Stimulated activated naive CD4-positive, alpha-beta T cell (primary cell): ENCODE measurements at places on chromosomes 16 and 17.

GRCh38 chr16:68131813-68132706, 46.9 kb downstream of the NFATC3 start:
- peak; percentile 27 for DNase-seq

DNA sequence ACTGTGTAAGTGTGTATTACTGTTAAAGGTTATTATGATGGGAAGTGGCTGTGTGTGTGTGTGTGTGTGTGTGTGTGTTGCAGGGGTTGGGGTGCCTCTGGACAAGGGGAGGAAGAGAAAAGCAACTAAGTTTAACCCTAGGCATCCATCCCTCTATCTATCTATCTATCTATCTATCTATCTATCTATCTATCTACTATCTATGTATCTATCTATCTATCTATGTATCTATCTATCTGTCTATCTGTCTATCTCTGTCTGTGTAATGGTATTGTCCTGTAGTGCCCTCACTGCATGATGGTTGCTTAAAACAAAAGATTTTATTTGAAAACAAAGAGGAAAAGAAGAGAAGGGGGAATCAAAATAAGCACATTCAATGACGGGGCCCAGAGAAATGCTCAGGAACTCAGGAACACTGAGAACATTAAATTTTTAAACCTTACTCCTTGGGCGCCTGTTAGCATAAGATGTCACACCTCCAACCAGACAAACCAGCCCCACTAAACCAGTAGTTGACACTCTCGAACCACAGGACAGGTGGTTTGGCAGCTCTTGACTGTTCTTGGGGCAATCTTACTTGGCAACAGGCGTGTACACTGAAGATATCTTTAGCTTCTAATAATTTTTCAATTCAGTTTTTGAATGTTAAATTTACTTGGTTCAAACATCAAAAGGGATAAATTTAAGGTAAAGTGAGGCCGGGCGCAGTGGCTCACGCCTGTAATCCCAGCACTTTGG, 5.1 kb upstream of the RPL26 start:
- no peak for DNase-seq

GRCh38 chr16:58048494-58049231, 23.1 kb downstream of the MMP15 start:
- no peak for DNase-seq

DNA sequence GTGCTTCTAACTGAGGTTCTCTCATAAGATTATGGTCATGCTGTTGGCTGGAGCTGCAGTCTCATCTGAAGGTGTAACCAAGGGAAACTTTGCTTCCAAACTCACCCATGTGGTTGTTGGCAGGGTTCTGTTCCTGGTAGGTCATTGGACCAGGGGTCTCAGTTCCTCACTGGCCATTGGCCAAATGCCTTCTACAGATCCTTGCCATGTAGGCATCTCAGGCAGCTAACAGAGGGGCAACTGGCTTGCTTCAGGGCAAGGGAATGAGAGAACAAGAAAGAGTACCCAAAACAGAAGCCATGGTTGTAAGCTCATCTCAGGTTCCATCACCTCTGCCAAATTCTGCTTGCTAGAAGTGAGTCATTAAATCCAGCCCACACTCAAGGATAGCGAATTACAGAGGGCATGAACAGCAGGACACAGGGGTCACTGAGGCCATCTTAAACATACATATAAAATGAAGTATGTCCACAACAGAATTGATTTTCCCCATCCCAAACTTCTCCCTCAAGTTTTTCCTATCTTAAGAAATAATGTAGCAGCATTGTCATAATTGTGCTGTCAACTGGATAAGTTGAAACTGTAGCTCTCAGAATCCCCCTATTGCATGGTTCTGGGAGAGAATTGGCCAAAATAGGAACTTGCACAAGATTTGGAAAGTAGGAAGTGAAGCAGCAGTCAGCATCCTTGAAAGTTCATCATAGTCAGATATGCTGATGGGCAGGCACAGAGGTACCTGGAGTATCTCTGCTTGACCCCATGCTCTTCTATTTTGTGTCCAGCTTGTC, 42.4 kb upstream of the CES5A start:
- no peak for DNase-seq

- no peak for DNase-seq
These were observed 24.7 kb downstream of the NGFR start for GRCh38 chr17:49519781-49520180.

DNA sequence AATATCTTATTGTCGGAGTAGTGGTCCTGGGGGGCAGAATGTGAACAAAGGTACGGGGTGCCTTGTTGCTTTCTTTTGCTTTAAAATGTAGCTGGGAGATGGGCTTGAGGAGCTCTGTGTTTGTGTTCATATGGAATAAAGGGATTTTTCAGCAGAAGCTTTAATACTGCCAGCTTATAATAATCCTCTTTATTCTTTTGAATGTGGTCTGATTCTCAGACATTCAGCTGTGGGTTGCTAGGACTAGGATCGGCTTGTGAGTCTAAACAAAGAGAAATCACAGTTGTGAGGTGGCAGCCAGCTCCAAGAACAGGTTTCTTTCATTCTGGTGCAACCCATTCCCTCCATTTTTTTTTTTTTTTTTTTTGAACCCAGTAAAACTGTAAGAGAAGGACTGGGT, 7.2 kb downstream of the MRPL58 start:
- DNase-seq = no peak

- no peak for DNase-seq
These were observed 246.5 kb downstream of the FOXL1 start for GRCh38 chr16:86824751-86825296.

DNA sequence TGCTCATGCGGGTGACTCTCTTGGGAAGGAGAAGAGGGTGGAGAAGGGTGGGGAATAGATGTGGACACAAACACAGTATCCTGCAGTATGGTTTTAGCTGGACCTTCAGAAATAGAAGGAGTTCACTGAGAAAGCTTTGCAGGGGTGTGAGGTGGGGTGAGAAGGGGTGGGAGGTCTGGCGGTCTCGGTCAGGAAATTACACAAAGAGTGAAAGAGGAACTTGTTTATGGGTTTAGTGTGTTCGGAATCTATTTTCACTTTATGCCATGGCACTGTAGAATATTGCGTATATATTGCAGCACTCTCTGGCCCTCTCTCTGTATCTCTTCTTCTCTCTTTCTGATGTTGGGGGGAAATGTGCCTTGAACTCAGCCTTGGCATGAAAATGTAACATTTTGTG, 148.2 kb upstream of the GOT2 start:
- DNase-seq = no peak

DNA sequence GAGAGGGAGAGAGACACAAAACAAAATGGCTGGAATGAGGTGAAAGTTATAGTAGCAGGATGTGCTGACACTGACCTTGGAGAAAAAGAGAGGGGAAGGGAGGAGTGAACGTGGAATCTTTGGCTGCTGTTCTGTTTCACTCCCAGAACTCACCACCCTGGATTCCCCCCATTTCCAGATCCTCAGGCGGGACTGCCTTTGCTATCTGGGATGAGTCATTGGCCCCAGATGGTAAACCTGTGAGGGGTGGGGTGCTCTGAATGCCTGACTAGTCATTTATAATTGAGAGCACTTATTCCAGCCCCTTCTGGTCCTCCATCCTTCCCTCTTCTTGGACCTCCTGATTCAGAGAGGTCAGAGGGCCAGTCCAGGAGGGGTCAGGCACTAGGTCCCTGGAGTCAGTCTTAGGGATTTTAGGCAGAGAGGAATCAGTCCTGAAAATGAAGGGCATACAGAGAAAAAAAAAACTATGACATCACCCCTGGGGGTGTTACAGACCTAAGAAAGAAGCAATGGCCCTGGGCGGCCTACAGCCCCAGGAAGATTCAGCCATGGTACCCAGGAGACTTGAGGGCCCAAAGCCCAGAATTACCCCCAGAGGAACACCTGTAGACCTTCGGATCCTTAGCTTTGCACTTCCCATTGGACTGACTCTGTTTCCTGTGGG, 2.2 kb upstream of the ZG16 start:
- DNase-seq = no peak

GRCh38 chr17:48393283-48393682, 36.7 kb downstream of the SKAP1 start:
- no peak for DNase-seq

DNA sequence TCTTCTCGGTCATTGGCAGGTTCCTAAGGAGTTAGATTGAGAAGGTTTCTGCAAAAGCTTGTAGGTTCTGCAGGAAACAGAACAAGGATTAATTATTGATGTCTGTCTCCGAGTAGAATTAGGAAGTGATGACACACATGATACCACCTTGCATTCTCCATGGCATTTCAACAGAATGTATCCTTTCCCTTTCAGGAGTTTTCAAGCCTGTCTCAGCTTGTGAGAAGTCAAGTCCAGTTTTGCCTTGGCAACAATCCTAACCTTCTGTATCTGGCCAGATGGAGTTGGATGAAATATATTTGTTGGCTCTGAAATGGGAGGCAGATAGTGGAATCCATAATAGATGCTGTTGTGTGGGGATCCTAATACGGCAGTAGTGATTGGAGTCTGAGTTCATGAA, 235.5 kb downstream of the SHISA9 start:
- no peak for DNase-seq

GRCh38 chr16:30147843-30148510, 25.0 kb upstream of the MAPK3 start:
- DNase-seq = no peak

DNA sequence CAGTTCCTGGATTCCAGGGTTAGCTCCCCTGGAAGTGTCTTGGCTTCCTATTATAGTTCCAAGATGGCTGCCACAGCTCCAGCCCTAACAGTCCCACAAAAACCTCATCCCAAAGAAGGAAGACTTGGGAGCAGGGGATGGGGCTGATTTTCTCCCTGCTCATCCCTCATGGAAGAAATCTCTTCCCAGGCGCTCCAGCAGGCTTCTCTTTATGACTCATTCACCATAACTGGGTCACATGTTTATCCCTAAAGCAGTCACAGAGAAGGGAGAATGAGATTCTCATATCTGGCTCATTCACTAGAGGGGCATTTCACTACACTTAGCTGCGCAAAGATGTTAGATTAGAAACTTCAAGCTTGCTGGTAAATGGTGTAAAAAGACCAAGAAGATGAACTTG, 206.5 kb upstream of the IRX3 start:
- no peak for DNase-seq

GRCh38 chr16:85566561-85567100, 46.5 kb upstream of the GSE1 start:
- no peak for DNase-seq

- DNase-seq = no peak
These were observed 471.9 kb downstream of the PMP22 start for GRCh38 chr17:14793237-14793636.

- no peak for DNase-seq
These were observed 290.4 kb upstream of the HSBP1 start for GRCh38 chr16:83517398-83517797.

DNA sequence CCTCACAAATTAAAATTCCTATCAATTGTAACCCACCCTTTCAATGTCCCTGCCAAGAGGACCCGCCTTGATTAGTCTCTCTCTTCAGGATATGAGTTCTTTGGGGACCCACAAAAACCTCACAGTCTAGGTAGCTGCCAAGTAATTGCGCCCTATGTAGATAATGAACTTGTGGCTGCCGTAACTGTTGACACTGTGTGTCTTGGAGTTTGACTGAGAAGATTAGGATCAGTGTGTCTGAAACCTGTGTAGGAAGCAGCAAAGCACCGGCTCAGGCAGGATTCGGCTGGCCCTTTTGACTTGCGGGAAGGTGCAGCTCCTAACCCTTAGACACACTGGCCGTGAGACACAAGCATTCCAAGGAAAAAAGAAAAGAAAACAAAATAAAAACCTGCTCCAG, 17.8 kb upstream of the SLC6A4 start:
- DNase-seq = no peak

- DNase-seq = no peak
These were observed 142.8 kb upstream of the PSMD7 start for GRCh38 chr16:74153773-74154172.

DNA sequence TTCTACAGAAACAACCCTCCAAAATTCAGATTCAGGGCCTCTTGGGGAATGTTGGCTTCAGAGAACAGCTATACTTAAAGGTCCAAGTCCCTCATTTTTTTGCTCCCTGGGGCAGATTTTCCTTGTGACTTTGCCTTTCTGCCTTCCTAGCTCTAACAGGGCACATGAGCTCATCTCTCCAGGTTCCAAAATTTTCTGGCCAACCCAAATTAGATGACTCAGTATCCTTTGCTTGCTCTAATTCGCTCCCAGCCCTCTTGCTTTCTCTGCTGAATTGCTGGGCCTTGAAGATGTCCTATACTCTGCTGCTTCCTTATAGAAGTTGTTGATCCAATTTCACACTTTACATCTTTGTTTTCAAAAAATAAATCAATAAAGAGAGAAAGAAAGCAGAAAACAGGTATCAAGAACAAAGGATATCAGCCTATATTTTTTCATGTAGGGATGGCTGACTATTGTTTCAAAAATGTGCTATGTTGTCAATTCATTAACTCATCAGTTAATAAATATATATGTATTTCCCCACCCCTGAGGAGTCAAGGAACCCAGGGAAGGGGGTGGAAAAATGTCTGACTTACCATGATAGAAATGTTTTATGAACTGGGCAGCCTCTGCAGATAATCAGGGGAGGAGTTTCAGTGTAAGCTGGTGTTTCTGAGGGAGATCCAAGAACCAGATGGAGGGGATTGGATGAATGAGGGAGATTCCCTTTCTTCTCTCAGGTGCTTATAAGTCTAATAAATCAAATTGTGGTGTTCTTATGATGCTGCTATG, 1.0 kb upstream of the KRTAP4-2 start:
- no peak for DNase-seq

DNA sequence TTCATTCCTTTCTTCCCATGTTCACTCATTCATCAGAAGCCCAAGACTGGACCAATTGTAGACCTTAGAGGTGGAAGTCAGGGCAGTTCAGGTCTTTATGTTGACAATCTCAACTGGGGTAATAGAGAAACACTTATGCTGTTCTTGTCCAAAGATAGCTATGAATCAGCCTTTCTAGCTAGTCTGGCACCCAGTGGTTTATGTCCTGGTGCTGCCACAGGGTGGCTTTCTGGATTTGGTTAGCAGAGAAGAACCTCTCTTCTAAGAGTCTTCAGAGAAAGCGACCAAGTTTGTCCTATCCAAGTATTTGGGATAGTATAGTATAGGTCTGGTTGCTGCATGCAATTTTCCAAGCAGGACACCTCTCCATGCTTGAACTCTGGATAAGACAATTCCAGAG, 83.3 kb downstream of the NOG start:
- no peak for DNase-seq

DNA sequence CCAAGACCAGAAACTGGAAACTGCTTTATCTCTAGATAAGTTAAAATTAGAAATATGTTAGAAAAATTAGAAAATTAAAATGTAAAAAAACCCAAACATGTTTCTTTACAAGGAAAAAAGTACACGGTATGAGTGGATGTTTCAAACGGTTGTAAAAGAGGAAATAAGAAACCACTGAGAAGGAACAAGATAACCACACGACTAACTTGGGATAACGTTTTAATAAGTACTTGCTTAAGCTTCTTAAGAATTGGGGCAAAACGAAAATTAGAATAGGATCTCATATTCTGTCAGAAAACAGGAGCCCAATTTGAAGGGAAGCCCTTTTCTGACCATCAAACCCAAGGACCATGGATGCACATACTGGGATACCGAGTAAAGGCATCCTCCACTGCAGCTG, 31.0 kb downstream of the MBTPS1 start:
- no peak for DNase-seq

- no peak for DNase-seq
These were observed 45.8 kb upstream of the ATF7IP2 start for GRCh38 chr16:10339777-10340732.
